ENCODE measurements at places on chromosomes 6 and 20.

DNA sequence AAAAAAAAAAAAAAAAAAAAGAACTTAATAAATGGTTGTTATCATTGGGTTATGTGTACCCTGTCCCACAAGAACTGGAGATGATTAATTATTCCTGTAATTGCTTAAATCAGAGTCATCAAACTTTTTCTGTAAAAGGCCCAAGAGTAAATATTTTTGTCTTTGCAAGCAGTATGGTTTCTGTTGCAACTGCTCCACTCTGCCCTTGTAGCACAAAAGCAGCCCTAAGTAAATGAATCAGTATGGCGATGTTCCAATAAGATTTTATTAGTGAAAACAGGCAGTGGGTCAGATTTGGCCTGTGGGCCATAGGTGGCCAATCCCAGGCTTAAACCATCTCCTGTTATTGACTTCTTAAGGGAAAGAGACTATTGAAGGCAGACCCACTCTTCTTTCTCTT is 252.7 kb downstream of the TSHZ2 start:
- DNase-seq, result peak; percentile 46

DNA sequence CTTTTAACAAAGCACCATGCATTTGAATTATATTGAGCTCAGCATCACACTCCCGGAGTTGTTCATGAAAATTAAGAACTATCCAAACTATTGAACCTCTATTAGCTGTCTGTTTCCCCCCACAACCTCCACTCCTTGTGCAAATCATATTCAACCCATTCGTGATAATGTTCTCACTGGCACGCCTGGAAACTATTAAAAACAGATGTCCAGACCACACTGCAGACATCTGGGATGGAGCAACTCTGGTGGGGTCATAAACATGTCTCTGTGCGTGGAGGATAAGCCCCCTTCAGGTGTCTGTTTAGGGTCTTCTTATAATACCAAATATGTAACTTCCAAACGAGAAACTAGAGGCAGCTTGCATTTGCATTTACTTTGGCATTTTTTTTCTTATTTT is 193.7 kb downstream of the TFAP2A start:
- no peak for DNase-seq

- no peak for DNase-seq
Measured at GRCh38 chr6:154488802-154489437, 21.6 kb downstream of the CNKSR3 start.

GRCh38 chr6:34569361-34569973 is 13.3 kb upstream of the SPDEF start:
- DNase-seq, result no peak

DNA sequence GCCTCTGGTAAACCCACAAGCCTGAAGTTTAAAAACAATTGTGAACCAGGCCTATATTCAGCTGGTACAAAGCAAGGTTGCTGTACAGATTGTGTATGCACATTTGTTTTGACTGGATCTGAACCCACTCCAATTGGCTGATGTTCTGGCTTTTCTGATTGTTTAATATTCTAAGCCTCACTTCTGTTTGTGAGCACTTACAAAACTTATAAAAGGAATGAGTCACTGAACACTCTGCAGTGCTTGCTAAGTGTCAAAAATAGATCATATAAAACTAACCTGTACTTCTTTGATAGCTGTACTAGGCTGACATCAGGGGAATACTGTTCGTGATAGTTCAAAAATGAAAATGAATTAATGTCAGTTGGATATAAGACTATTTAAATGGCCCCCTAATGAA is 12.1 kb downstream of the COL21A1 start:
- DNase-seq, result no peak

DNA sequence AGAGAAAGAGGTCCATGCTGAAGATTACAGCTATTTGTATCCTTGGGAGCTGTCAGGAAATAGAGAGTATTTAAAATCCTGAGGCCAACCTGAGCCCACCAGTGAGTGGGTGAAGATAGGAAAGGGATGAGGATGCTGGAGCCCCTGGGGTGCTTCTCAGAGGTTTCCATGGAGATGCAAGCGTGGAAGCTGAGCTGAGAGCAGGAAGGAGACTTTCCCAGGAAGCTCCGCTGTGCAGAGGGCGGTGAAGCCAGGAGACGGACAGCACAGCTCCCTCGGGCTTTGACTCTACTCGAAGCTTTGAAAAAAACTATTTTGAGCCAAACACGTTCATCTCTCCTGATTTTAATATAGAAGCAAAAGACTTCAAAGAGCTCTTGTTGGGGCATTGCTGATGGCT is 222.1 kb downstream of the SMOC2 start:
- DNase-seq, result no peak

DNA sequence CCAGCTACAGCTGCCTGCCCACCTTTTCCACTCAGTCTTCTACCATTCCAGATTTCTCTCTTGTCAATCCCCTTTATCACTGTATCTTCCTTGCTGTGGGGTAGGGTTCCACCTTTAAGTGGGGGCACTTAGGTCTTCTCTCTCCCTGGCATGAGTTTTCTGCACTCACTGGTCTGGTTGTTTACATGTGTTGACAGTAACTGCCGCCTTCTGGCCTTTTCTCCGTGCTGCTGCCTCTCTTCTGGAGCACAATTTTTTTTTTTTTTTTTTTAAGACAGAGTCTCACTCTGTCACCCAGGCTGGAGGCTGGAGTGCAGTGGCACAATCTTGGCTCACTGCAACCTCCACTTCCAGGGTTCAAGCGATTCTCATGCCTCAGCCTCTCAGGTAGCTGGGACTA is 12.0 kb downstream of the RNF114 start:
- no peak for DNase-seq
